ENCODE measurements at places on chromosomes 2 and 18.

- no peak for DNase-seq
These were observed 78.0 kb upstream of the TANC1 start for GRCh38 chr2:158890296-158890905.

DNA sequence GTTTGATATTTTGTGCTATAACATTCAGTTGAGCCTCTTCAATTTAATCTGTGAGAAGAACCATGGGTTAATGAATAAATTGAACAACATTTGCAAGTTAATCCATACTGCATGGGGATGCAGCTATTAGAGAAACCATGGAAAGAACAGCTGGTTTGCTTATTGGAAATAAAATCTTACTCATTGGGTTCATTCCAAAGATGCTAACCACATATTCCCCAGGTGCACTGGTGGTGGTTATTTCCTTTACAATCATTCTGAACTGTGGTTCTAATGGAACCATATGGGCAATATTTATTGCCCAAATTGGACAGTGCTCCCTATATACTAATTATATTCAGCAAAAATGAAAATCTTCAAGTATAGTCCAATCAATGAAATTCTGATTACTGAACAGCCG is 1200.4 kb upstream of the CDH2 start:
- DNase-seq: no peak

GRCh38 chr2:6748406-6749067 is 117.2 kb downstream of the CMPK2 start:
- DNase-seq: no peak

DNA sequence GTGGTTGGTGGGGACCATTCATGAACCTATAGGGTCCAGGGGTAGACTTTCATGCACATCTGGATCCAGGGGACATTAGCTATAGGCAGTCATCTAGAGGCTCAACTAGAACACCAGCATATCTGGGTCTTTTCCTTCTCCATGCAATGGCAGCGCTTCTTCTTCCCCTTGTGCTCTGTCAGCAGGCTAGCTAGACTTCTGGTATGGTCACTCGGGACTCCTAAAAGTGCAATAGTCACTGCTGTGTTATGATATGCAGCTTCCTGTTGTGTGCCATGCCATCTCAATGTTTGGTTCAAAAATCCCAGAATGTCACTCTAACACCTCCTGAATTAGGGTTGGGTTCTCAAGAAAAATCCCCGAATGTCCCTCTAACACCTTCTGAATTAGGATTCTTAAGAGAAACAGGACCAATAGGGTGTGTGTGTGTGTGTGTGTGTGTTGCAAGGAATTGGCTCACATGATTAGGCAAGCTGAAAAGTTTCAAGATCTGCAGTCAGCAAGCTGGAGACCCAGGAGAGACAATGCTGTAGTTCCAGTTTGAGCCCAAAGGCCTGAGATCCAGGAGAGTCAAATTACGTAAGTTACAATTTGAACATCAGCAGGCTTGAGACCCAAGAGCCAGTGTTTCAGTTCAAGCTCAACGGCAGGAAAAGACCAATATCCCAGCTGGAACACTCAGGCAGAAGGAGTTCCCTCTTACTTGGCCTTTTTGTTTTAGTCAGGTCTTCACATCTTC is 97.1 kb upstream of the LTBP1 start:
- no peak for DNase-seq

GRCh38 chr18:46475390-46475752 is 181.6 kb downstream of the LOXHD1 start:
- DNase-seq: no peak

- DNase-seq: no peak
These were observed 243.4 kb upstream of the ID2 start for GRCh38 chr2:8438476-8438875.

DNA sequence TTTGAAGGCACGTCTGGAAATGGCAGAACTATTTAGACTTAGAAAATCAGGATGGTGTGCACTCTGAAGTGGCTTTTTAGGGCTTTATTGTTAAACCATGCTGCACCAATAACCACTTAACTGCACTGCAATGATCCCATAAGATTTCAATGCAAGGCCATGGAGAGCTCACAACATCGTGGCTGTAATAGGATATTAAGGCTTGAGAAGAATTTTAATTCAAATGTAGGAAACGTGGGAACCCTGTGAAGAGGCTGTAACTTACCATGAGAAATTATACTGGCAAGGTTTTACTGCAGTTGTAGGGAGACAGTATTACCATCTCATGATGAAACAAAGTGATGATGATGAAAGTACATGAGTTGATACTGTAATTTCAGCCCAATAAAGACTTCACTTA is 242.5 kb downstream of the AFF3 start:
- no peak for DNase-seq

Data from C1 segment of cervical spinal cord (tissue), 14 donors.